ENCODE measurements at places on chromosomes 7 and 10.
A peak's percentile ranks its signal among the peaks of the same experiment; 100 is the strongest.

GRCh38 chr10:67776371-67776770, 61.6 kb downstream of the DNAJC12 start:
- no peak for DNase-seq

DNA sequence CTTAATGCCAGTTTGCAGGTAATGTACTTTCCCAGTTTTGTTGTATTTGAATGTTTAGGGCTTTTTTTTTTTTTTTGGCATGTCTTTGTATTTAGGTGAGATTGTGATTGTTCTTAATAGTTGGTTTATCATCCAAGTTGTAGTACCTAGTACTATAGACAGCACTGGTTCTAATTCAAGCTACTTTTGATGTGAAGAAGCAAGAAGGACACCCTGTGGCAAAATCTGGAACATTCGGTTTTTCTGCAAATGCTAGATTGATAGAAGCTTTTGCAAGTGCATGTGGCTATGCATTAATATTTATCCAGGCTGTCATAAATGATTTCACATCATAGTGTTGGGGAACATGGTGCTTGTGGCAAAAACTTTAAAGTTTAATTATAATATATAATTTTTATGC, 248.9 kb downstream of the FOXP2 start:
- no peak for DNase-seq

DNA sequence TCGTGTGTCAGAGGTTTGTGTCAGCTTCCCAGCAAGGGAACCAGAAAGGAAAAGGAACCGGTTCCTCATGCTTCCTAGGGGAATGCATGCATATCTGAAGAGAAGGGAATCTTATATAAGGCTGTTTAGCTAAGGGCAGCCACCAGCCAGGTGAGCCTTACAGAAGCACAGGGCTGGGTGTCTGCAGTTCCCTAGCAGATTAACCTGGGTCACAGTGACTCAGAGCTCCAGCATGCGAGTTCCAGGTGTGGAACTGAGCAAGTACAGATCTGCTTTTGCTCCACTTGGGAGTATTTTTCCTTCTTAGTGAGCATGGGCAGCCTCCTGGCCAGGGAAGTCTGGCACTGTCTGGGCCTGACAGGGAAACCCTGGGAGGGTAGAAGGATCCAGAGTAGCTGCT, 957 bp upstream of the ANKRD2 start:
- peak; percentile 56 for DNase-seq

DNA sequence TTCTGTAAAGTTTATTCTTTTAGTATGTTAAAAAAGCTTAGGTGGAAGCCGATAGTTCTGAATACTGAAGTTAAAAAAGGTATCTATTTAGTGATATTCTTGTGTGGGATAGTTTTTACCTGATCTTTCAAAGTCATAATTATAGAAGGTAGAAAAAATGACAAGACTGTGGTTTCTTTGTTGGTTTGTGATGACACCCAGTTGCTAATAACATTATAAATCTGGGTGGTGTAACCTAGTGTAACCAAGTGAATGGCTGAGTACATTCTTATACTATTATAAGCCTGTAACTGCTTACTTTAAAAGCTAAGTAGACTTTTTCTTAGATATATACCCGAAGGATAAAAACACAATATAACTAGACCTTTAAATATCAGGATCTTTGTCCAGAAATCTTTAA, 2.3 kb downstream of the CDK13 start:
- DNase-seq = no peak

GRCh38 chr7:149821191-149822148, 16.7 kb upstream of the ZNF862 start:
- no peak for DNase-seq

GRCh38 chr10:133166828-133167692, 7.0 kb downstream of the KNDC1 start:
- DNase-seq = no peak

DNA sequence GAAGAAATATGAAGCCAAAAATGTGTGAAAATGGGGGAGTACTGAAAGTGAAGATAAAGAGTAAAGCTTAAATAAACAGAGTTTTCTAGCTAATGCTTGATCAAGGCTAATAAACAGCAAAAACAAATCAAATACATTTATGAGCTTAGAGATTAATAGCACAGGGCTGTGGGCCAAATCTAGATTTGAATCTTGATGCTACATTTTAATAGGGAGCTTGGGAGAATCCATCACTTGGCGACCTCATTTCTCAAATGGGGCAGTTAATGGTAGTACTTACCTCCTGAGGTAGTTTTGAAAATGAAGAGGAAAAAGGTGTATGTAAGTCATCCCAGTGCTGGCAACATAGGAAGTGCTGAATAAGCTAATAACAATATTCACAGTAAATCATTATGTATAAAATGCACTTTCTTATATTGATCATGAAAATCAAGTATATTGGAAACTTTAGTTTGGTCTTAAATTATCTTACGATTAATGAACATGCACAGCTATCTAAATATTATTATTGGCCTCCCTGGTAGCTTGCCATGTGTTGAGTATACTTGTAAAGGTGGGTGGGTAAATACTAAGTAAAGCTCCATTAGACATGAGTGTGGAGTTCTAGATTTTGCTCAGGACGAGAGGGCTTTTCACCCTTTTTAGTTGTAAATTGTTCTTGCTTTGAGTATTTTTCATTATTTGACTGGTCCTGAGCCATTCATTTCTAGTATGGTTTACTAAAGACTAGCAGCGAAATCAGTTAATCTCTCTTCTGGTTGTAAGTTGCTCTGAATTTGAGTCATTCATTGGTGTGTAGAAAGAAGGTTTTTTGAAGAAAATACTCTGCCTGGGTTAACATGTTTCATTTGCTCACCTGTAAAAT, 5.1 kb downstream of the BICC1 start:
- no peak for DNase-seq

- DNase-seq = peak; percentile 91
Observed at GRCh38 chr10:77943121-77943901, 16.8 kb upstream of the DLG5 start.

- DNase-seq = no peak
Observed at GRCh38 chr7:47648275-47648925, 66.5 kb upstream of the TNS3 start.

DNA sequence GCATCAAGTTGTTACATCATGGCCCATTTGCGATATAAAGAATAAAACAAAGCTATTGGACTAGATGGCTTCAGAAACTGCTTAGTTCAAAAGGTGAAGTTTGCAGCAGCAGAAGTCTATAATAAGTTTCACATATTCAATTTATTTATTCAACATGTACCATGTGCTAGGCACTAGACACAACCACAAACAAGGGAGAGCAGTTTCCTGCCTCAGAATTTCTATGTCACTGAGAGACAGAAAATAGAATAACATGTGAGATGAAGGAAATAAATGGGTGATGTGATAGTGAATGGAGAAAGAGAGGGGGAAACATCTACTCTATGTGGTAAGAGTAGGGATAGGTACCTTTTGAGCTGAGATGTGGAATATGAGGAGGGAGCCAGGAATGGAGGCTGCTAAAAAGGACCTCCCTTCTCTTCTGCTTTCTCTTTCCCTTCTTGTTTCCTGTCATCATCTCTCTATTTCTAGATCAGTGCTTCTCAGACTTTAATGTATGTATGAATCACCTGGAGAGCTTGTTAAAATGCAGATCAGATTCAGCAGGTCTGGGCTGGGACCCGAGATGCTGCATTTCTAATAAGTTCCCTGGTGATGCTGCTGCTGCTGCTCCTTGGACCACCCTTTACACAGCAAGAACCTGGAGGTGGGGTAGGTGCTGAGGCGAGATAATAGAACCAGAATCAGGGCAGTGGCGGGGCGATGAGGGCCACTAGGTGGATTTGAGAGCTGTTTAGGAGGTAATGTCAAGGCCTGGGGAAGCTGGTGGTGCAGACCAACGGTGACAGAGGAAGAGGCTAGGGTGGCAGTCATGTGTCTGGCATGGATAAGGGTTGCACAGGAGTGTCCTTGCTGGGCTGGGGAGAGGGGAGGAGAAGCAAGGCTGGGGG, 13.7 kb upstream of the INMT start:
- no peak for DNase-seq

GRCh38 chr10:102559764-102560163, 56.0 kb downstream of the SUFU start:
- DNase-seq = no peak

- peak; percentile 35 for DNase-seq
Observed at GRCh38 chr10:123513870-123514269, 152.3 kb upstream of the GPR26 start.

DNA sequence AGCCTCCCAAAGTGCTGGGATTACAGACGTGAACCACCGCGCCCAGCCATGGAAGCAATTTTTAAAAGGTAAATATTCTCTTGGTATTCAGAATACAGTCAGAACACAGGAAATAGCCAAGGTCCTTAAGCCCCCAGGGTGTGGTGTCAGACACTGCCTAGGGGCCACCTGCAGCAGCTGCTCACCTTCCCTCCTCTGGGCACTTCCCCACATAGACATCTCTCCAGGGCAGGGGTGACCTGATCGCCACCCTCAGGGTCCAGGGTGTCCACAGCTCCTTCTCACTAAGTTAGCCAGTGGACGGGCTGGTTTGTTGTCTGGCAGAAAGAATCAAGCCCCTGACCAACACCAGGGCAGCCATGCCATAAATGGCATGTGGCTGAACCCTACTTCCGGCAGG, 15.9 kb downstream of the URGCP start:
- no peak for DNase-seq

GRCh38 chr7:1493129-1493528, 11.1 kb downstream of the INTS1 start:
- DNase-seq = no peak

GRCh38 chr7:135180122-135180521, 9.6 kb upstream of the CYREN start:
- no peak for DNase-seq

- peak; percentile 58 for DNase-seq
Observed at GRCh38 chr7:28409716-28410627, 2.3 kb upstream of the CREB5 start.

- peak; percentile 34 for DNase-seq
Observed at GRCh38 chr7:39623732-39624441, 515 bp downstream of the RALA start.

GRCh38 chr10:78783753-78784152, 285.0 kb upstream of the ZMIZ1 start:
- DNase-seq = no peak

DNA sequence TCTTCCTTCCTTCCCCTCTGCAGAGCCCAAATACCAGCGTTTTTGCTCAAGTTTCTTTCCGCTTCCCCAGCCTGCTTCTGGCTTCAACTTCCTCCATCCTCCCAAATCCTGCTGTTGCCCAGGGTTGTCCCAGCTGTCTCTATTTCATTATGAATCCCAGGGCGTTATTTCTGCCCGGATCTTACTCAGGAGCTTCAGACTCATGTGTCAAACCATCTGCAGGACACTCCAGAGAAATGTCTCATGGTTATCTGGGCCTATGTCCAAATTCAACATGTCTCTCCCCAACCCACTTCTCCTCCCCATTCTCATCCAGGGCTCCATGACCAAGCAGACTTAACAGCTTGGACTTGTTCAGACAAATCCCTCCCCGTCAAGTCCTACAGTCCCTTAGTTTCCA, 15.6 kb downstream of the ARHGAP22 start:
- no peak for DNase-seq

DNA sequence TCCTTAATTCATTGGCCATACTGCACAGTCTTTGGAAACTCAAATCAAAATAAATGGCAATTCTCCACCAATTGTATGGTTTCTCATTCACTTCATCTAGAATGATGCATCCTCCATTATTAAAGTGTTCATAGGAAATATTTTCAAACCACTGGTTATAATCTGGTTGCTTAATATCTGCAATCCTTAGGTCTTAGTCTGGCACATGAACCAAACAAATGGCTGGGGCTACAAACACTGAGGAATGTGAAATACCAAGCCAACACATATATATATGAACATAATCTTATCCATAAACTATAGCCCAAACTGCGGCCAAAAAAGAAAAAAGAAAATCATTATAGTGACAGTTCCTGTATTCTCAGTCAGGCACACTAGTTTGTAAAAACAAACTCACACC, 5.7 kb upstream of the MSS51 start:
- no peak for DNase-seq

DNA sequence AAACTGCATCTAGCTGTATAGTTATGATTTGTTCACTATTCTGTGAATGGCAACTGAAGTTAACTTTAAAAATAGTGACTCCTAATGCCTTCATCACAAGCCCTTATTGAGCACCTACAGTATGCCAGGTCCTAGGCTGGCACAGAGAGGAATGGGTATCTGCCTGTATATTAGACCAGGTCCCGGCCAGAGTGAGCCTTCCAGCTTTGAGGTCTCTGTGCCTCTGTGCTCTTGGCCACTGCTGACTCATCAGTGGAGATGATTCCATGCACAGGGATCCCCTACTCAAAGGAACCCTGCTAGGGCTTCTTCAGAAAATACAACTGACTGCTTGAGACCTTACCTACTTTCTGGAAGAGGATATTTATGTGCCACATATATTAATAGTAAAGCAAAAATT, 118.4 kb downstream of the GFRA1 start:
- no peak for DNase-seq

DNA sequence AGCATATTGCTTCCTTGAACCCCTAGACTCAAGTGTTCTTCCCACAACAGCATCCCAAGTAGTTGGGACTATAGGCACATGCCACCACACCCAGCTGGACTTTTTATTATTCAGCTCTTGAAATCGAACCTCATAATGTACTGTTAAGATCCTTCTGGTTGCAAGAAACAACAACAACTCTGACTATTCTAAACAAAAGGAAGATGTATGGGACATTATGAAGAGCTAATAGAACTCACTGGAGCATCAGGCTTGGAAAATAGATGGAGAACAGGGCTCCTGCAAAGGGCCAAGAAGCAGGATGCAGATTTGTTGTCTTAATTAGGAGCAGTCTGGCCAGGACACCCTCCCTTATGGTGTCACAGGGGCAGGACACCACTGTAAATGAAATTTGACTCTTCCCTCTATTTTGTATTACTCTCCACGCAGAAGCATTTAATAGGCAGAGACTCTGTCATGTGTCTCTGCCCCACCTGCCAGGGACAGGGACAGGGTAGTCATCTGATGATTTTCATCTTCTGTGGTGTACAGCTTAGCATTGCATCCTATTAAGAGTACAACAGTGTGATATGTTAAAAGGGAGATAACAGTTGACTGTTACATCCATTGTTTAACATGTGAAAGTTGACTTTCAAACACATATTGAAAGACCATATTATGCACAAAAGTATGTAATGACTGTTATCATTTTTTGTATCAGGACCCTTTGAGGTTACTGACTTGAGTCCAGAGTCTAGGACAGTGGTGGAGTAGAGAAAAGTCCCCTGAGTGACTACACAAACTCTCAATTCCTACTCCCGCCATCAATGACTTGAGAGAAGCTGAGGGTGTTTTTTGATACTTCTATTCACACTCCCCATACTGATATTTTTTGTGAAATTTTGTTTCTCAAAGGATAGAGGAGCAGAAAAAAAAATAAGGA, 157.3 kb downstream of the LRRC4 start:
- DNase-seq = no peak

GRCh38 chr10:61793760-61794703, 107.5 kb upstream of the ARID5B start:
- no peak for DNase-seq

GRCh38 chr10:64648915-64649314, 1127.7 kb downstream of the REEP3 start:
- DNase-seq = peak; percentile 12

DNA sequence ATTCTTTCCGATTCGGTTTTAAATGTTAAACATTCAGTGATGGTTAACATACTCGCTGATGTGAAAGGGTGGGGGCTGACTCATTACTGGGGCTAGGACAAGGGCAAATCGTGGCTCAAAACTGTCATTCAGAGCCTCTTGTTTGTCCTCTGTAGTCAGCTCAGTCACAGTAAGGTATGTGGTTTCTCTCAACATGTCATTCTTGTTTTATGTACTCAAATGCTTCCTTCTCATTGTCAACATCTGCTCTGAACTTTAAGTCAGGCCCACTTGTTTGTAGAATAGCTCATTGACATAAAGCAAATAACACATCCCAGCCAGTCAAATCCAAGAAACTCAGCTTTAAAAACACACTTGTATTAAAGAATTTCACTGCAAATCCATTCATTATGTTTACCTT, 7.3 kb downstream of the SLC16A9 start:
- no peak for DNase-seq
